ENCODE measurements at places on chromosomes 1 and 21. TPM values are rescaled to one million over a fixed set of nuclear protein-coding genes. Genes with fewer than 3 reads are reported as not detected.

Gene FAM72B
- 5.4 TPM for polyA plus RNA-seq

Gene S100A16
- 120 TPM for polyA plus RNA-seq

Gene SLC44A5
- polyA plus RNA-seq: 37.7 TPM

DNA sequence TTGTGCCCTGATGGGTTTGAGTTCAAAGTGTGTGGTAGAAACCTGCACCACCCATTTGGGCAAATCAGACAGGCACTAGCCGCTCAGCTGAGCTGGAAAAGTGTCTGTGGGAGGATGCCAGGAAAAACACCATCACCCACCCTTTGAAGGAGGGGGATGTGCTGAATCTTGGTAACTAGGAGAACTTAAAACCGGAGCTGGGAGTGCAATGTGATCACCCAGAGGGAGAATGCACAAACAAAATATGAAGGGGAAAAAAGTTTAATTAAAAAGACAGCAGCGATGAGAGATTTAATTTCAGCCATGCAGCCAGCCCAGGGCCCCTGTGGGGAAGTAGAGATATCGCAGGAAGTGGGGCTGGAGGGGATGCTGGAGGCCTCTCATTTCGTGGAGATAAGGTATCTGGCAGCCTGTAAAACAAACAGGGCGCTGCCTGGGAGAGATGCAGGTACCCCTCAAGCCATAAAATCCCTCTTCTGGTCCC lies 86.8 kb upstream of the BCAR3 start:
- DNase-seq: peak; percentile 84

DNA sequence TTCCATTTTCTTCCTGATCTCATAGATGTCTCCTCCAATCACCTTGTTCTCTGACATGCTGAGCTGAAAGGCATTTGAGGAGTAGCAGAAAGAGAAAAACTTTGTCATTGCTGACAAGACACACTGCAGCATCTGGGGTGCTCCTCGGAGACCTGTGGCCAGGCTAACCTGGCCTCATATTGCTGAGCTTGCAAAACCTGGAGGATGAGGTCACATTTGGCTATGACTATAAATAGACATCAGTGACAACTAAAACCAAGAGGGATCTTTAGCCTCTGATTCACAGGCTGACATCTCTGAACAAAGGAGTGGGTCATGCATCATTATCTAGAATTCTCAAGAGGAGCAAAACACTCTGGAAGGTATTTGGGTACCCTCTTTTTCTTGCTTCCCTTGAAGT lies 83.7 kb downstream of the PROX1 start:
- no peak for DNase-seq

DNA sequence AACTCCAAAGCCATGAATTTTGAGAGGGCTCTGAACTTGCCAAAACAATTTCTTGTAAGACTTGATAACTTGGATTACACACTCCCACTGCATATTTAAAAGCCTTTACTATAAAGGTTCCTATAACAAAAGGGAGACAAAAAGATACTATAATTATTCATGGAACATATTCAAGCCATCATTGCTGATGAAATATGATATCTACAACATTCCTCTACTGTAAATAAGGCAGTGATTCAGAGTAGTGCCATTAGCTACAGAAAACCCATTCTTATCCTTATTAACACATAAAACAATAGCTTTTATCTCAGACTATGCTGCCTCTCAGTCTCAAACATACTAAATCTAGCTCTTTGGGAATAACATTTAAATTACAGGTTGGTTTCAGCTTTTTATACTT lies 675.5 kb upstream of the CXADR start:
- DNase-seq: no peak

DNA sequence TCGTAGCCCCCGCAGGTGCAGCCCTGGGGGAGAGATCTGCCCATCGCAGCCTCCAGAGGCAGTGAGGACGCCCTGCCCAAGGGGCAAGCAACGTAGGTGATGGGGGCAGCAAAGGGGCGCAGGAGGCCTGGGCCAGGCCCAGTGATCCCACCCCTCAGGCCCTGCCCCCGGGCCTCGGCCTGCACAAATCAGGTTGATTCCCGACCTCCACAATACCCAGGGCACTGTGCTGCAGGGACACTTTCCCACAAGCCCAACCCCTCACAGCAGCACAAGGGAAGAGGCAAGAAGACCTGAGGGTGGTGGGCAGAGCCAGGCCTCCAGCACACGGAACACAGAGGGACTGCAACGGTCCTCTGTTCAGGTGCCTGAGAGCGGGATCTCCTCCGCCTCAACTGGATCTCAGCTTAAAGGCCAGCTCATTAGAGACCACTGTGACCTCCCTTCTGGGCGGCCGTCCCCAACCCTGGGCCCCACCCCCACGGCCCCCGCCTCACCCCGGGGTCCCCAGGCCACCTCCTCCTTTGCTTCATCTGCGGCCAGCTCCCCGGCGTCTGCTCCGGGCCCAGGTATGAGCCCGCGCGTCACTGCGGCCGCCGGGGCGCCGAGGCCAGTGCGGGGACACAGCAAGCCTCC lies 812 bp upstream of the ARF1 start:
- DNase-seq: no peak

- DNase-seq: no peak
Measured at GRCh38 chr1:20324704-20325406, 34.2 kb downstream of the VWA5B1 start.

DNA sequence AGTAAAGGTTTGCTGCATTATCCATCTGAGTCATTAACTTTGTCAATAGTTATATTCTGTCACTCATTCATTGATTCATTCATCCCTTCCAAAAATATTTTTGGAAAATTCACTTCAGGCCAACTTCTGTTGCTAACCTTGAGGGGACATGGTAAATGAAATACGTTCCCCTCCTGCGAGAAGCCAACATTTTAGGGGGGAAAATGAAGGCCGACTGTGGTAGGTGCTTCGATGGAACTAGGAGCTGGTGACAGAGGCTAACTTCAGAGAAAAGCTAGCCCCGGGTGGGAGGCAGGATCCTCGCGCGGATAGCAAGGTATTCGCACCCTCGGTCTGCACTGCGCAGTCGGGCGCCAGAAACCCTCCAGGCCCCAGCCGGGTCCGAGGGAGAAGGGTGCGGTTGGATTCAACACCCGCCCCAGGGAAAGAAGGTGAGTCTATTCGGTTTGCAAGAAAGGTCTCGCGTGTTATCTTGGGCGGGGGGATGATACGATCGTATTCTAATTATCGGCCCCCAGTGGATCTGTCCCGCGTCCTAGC lies 646 bp upstream of the RRP15 start:
- DNase-seq: peak; percentile 1
